ENCODE measurements at places on chromosomes 16 and 17.

DNA sequence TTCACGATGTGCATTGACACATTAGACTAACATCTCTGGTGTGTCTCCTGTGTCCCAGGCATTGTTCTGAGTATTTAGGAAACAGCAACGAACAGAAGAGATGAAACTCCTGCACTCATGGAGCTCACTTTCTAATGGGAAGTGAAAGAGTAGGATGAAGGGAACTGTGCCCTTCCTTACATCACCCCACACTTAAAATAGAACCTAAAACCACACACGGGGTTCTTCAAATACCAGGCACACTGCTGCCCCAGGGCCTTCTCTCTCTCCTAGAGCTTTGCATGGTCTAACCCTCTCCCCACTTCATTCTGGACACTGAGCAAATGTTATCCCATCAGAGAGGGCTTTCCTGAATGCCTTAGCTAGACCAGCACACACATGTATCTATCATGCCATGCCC, 33.7 kb downstream of the TRIM25 start:
- no peak for DNase-seq

DNA sequence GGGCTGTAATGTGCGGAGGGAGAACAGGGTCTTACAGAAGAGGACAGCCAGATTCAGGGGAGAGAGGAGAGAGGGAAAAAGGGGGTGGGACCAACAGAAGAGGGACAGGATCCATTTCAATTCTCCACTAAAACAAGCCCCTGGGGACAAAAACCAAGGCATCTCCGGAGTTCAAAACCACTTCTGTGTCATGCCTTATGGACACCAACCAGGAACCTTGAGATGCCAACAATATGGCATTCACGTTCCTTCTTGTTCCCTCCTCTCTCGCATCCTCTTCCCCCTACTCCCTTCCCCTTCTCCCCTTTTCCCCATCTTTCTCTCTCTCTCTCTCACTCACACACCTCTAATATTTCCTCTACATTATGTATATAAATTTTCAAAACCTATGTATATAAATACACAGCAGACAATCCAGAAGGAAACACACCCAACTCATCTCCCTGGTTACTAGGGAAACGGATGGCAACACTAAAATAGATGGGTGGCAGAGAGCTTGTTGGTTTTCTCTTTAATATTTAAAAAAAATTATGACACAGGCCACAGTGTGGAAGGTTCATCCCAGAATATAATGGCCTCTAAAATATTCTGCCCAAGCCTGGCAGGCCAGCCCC, 123.1 kb downstream of the SLC39A11 start:
- DNase-seq, result no peak

DNA sequence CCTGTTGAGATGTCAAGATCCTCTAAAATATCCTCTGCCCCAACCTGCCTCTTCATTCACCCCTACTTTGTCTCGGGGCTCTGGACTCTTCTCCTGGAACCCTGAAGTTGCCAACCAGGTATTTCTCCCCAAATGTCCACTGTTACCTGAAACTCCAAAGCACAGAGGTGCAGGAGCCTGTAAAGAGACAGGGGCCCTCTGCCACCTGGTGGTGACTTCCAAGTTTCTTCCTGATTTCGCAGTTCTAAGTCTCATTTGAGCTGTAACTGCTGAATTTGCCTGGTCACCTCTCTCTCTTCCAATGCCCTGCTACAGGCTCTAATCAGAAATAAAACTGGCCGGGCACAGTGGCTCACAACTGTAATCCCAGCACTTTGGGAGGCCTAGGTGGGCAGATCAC, 77.1 kb upstream of the RCVRN start:
- DNase-seq, result no peak

DNA sequence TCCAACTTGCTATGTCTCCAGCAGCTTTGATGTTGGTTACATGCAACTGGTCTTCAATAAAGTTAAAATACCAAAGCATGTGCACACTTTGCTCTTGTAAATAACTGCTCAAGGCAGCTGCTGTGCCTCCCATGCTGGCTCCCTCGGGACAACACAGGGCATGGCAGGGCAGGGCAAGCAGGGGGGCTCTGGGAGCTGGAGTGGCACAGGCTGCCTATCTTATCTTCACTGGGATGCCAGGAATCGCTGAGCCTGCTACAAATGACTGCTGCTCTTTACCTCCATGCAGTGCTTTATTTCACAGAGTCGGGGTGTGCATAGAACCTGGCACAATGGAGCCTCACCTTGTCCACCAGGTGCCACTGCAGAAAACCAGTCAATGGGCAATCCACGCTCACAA, 21.8 kb downstream of the PEMT start:
- no peak for DNase-seq

- peak; percentile 32 for DNase-seq
Observed at GRCh38 chr16:83804366-83804765, 3.4 kb upstream of the HSBP1 start.

GRCh38 chr17:5536866-5537650, 47.3 kb downstream of the NLRP1 start:
- peak; percentile 48 for DNase-seq

GRCh38 chr17:45052052-45052772, 780 bp upstream of the DCAKD start:
- DNase-seq, result no peak

DNA sequence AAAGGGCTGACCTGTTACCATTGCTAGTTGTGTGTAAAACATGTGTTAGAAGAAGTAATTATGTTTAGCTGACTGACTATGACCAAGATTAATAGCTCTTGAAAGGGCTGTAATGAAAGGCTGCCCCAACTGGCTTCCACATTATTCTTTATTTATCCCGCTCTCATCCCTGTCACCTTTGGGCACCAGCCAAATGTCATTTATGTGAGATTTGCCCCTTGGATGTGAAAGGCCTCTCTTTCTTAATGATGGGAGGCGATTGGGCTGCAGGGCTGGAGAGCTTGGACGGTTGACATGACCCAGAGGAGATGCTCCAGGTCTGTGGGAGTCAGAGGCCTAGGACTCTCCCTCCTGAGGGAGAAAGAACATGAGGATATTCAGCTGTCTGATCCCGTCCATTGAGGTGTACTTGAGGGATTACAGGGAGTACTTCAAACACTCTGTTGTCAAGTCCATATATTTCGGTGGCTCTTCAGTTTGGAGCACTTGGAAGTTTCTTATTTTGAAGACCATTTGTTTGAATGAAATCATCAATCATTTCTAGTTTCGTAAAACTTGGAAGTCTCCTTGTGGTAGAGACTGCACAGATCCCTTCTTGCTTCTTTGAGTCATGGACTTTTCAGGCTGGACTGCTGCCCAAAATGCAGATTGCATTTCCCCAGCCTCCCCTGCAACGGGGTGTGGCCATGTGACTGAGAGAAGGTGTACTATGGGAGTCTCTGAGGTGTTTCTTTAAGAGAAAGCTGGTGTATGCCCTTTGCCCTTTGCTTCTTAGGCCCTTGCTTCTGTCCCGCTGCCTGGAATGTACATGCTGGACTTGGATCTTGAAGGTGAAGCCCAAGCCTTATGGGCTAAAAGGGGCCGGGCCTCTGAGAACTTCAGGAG, 51.3 kb downstream of the FTO start:
- no peak for DNase-seq

DNA sequence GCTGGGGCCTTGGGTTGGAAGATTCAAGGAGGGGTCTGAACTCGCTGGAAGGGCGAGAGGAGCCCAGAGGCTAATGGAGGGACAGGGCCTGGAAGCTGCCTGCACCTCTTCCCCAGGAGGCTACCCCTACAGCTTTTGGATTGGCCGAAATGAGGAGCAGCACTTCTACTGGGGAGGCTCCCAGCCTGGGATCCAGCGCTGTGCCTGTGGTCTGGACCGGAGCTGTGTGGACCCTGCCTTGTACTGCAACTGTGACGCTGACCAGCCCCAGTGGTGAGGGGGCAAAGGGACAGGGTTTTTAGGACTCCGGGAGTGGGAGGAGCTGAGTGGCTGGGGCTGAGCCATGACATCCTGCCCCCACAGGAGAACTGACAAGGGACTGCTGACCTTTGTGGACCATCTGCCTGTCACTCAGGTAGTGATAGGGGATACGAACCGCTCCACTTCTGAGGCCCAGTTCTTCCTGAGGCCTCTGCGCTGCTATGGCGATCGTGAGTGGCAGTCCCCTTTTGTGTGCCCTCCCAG, 8.8 kb downstream of the CNTNAP1 start:
- DNase-seq, result no peak

- DNase-seq, result no peak
Observed at GRCh38 chr16:4477966-4478365, 1.8 kb downstream of the HMOX2 start.

GRCh38 chr16:68969338-68969737, 126.0 kb downstream of the TANGO6 start:
- DNase-seq, result no peak

DNA sequence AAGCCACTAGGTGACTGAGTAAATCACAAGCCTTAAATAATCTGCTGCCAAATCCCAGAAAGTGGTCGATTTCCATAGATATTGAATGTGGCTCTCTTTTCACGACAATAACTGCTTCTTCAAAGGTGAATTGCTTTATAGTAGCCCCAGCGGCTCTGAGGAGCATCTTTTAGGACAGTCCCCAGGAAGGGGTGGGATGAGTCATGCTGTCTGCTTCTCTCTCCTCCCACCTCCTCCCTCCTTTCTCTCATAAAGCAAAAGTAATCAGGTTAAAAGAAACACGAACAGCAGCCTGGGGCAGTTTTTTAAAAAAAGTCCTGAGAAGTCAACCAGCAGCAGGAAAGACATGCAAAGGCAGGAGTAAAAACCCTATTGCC, 1.8 kb downstream of the KIAA0513 start:
- no peak for DNase-seq

- peak; percentile 93 for DNase-seq
Observed at GRCh38 chr16:30075503-30076275, at the start of gene PPP4C. Gene PPP4C (plus strand): TSS chr16:30075994. CDS start chr16:30076378, 384 bp downstream.

DNA sequence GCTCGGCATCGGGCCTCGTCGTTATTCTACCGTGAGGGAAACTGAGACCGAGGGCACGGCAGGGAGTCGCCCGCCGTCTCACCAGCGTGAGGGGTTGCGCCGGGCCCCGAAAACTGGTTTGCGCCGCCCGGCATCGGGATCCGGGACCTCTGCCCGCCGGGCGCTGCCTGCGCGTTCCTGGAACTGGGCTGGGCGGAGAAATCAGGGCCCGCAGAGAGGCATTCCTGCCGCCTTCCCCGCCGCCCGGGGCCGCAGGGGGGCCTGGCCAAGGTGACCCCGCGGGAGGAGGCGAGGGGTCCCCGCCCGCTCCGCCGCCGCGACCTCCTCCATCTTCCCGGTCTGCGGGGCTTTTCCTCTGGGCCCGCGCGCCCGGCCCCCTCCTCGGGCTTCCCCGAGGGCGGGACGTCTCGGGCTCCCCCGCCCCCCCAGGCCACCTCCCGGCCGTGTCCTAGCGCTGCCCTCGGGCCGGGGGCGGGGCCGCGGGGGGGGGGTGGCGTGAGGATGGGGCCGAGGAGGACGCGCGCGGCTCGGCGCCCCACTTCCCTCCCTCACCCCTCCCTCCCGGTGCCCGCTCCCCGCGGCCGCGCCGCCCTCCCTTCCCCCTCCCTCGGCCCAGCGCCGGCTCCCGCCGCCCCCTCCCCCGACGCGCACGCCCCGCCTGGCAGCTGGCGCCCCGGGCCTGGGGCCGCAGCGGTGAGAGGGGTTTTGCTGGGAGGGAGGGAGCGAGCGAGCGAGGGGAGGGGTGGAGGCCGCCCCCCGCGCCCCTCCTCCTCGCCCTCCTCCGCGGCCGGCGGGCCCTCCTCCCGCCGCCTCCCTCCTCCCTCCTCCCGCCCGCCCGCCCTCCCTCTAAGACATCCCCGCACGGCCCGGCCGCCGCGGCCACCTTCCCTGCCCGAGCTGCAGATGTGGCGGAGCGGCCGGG, at the start of gene GLIS2:
TSS of gene GLIS2 (plus strand) at position 882 of the 922 bp plus-strand sequence. CDS start 16,214 bp downstream, outside the sequence.
- DNase-seq, result peak; percentile 92

DNA sequence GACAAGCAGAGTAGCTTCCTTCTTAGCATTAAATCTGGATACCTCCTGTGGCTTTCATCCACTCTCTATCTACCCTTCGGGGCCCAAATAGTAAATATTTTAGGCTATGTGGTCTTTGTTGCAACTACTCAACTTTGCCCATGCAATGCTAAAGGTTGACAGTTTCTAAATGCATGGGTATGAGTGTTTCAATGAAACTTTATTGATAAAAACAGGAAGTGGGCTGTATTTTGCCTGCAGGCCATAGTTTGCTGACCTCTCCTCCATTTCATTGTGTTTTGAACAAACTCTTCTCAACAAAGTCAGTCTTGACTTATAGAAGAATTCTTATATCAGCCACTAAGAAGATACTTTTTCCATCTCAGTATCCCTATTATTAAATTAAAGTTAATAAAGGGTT, 34.1 kb downstream of the ACSM2A start:
- no peak for DNase-seq

- DNase-seq, result no peak
Observed at GRCh38 chr16:66131895-66132294, 234.6 kb upstream of the CDH5 start.

GRCh38 chr16:60204181-60204580, 1470.1 kb upstream of the GOT2 start:
- no peak for DNase-seq

- DNase-seq, result no peak
Observed at GRCh38 chr17:70872103-70872502, 702.8 kb downstream of the KCNJ2 start.

DNA sequence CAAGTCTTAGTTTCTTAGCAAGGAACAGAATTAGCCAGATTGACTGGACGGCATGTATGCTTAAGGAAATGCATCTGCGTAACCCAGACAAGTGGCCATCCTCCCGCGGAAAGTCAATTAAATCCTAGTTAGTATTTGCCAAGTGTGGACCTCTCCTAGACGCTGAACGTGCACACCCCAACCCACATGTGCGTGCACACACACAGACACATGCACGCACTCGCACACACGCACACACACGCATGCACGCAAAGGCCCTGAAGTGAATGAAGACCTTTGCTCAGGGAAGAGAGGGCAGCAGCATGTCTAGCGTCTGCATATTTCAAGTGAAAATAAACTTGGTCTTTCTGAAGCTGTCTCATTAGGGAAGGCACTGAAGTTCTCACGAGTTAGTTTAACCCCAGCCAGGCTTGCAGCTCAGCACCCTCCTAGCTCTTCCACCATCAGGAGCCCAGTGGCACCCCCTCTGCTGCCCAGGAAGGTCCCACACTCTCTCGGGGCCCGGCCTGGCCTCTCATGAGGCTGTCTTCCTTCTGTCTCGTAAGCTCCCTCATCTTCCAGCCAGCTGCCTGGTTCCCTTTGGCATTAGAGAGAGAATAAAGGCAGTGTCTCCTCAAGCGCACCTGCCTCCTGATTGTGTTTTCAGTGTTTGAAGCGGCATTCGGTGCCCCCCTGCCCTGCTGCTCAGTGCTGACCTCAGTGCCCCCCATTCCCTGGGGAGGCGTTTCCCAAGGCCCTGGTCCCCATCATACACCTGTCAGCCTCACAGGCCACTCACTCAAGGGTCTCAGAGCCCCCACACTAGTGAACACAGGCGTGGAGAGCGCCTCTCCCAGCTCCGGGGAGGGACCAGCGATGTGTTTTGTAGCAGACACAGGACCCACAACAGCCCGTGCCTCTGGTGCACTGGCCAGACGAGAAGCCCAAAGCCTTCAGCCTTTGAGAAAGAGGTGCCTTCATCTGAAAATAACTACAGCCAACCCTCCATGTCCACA, 52.2 kb upstream of the CHMP6 start:
- DNase-seq, result no peak
